Naive thymus-derived CD4-positive, alpha-beta T cell (primary cell): ENCODE measurements at places on chromosomes 2 and 18. TPM values are rescaled to one million over a fixed set of nuclear protein-coding genes. Genes with fewer than 3 reads are reported as not detected.

ZNF804A gene
- total RNA-seq, result not detected

PROM2 gene
- 0.69 TPM for total RNA-seq

EHD3 gene
- 1.5 and 1.6 TPM in 2 replicates for total RNA-seq

GRCh38 chr2:165141601-165142354 lies 62.1 kb downstream of the SCN3A start:
- no peak for DNase-seq

STK39 gene
- total RNA-seq, result 32.4 and 33.9 TPM in 2 replicates

- DNase-seq, result no peak
Measured at GRCh38 chr18:74806073-74806472, 208.4 kb downstream of the ZNF407 start.

GRCh38 chr2:19866771-19867170 lies 35.0 kb downstream of the TTC32 start:
- DNase-seq, result no peak

AMER3 gene
- not detected for total RNA-seq

- DNase-seq, result no peak
Measured at GRCh38 chr2:14632133-14632936, at the start of gene LRATD1. LRATD1 (plus strand) TSS chr2:14632717; CDS start chr2:14633980, 1,263 bp downstream.

DNA sequence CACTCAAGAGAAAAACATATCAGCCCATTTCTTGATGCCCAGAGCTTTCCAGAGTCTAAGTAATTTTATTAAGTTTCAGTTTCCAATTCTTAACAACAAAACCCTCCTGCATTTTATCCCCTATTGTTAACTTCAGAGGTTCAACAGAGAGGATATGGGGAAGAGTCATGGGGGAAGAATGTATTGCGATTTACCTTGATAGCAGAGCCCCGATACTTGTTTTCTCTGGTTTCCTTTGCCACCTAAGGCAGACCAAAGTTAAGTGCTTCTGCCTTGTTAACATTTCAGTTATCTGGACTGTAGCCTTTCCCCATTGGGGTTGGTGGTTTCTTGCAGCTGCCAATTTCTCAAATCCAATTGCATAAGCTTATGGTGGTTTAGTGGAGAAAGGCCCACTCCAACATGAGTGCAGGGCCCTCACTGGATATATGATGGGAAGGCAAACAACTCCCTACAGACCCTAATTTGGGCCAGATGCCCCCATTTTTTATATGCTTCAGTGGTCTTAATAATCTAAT lies 82.0 kb upstream of the ITGB6 start:
- no peak for DNase-seq

AQP12B gene
- not detected for total RNA-seq

GRCh38 chr2:155690785-155691184 lies 641.7 kb downstream of the NR4A2 start:
- no peak for DNase-seq

DNA sequence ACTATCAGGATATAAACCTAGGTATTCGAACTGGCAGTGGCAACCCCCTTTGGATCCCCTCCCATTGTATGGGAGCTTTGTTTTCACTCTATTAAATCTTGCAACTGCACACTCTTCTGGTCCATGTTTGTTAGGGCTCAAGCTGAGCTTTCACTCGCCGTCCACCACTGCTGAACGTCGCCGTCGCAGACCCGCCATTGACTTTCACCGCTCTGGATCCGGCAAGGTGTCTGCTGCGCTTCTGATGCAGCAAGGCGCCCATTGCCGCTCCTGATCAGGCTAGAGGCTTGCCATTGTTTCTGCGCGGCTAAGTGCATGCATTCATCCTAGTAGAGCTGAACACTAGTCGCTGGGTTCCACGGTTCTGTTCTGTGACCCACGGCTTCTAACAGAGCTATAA lies 69.1 kb downstream of the LCLAT1 start:
- DNase-seq, result no peak

DNA sequence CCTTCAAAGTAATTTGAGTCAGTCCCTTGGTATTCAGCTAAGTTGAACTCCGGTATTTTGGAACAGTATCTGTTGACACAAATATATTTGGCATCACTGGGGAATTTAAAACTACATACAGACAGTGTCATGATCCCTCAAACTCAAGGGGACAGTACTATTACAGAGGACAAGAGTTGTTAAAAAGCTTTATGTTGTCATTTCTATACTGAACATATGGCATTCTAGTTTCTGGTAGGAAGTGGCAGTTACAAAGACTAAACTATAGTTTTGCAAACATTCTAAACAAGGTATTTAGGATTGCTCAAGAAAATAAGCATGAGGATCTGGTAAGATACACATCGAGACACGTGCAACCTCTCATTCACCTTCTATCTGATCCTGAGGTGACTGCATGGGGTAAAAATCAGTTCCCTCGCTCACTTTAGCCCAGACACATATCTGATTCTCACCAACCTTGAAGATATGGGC lies 16.6 kb upstream of the CCNYL1 start:
- no peak for DNase-seq

PHOSPHO2 gene
- total RNA-seq, result 7.5 TPM

LMAN2L gene
- 5.0 TPM for total RNA-seq

DNA sequence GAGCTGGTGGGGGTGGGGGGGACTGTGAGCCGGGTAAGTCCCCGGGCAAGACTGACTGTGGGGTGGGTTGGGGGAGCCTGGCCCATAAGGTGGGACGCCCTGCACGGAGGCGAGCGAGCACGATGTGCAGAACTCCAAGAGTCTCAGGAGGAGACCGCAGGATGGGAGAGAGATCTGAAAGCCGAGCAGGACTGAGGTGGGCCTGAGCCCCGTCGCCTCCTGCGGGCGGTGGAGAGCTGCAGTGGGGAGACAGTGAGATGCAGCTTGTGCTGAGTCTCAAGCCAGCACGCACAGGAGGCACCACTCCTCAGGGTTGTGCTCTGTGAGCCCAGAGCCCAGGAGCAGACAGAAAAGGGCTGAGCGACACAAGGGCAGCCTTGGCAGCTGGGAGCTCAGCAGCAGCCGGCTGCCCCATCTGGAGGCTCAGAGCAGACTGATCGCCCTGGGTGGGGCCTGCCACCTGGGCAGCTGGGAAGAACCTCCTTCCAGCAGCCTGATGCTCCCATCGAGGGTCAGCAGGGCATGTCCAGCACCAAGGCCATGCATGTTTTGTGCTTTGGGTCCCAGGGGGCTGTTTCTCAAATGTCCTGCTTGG lies 15.9 kb downstream of the ARHGEF4 start:
- no peak for DNase-seq

DNA sequence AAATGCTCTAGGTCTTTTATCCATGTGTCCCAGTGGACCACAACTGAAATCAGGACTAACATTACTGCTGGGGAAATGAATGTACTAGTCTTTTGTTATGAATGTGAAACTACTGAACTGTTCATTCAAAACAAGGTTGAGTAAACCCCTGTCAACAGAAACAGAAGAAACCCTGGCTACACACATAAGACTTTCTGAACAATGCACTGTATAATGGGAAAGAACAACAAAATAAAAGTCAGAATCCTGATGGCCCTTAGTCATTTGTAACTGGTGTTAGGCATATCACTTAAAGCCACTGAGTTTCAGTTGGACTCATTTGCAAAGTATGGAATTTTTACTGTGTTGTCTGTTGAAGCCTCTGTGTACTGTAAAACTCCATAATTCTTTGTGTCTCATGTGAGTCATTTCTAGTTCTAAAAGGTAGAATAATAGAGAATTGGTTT lies 77.0 kb upstream of the UBXN4 start:
- no peak for DNase-seq

NOTO gene
- not detected for total RNA-seq

GRCh38 chr2:11093467-11093866 lies 61.8 kb upstream of the SLC66A3 start:
- no peak for DNase-seq

DSC3 gene
- total RNA-seq, result not detected

LAMA3 gene
- total RNA-seq, result 0.22 and 0.53 TPM in 2 replicates

GRCh38 chr2:6755456-6755855 lies 110.3 kb downstream of the CMPK2 start:
- DNase-seq, result no peak

DNA sequence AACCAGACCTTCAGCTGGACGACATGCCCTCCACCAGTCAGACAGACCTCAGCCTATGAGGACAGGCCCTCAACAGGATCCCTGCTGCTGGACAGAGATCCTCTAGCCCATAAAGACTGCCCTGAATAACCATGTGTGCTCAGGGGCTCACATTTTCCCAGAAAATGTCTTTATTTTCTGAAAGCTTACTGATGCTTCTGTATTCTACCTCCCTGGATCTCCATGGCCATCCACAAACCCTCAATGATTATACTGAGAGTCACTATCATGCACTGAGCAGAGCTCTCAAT lies 1.8 kb upstream of the PTPN18 start:
- no peak for DNase-seq

GRCh38 chr2:231590614-231591013 lies 2.0 kb upstream of the TEX44 start:
- DNase-seq, result no peak

- DNase-seq, result no peak
Measured at GRCh38 chr2:36476411-36476810, 120.8 kb downstream of the CRIM1 start.

- DNase-seq, result no peak
Measured at GRCh38 chr2:122481717-122482116, 726.3 kb downstream of the TSN start.

DNA sequence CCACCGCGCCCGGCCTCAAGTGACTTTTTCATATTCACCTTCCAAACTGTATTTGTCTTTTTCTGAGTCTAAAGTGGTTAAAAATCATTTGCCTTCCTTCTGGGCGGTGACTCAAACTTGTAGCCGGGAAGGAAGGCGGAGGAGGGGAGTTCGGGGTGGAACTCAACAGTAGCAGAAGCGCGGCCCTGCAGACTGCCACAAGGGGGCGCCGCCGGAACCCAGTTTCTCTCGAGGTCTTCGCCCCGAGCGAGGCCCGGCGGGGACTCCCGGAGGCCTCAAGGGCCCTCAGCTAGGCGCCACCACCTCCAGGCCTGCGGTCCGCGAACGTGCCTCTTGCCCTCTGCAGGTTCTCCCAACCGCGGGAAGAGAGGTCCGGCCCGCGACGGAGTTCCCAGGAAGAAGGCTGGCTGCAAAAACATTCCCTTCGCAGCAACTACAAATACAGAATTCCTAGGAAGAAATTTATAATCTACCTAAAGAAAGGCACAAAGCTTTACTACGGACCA lies 16.8 kb upstream of the ITM2C start:
- DNase-seq, result peak; percentile 75

DES gene
- 1.5 TPM for total RNA-seq

DNA sequence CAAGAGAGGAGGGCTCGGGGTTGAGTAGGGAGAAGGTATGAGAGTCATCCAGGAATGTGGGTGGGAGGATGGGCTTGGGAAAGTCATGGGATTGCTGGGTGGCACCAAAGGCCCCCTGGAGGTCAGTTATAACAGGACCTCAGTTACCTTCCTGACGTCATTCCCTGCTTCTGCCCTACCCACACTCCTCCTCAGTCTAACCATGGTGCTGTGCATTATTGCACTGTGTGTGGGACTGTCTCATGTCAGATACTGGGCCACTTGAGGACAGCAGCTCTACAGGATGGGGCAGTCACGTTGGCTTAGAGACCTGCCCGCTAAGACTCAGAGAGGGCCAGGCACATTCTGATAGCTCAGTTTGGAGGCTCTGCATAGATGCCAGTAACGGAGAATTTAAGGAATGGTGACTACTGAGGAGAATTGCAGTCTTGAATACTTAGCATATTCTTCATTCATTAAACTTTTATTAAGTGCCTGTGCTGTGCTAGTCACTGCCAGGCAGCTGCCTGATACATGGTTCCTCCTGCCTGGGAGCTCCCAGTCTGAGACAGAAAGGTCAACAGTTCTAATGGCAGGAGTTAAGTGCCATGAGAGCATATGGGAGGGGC lies 90.5 kb downstream of the LAMA3 start:
- DNase-seq, result no peak
